ENCODE measurements at places on chromosomes 6 and 20.

- DNase-seq, result no peak
Measured at GRCh38 chr20:4812641-4813075, 90.9 kb downstream of the PRND start.

GRCh38 chr6:14406614-14407331, 289.2 kb downstream of the CD83 start:
- no peak for DNase-seq

DNA sequence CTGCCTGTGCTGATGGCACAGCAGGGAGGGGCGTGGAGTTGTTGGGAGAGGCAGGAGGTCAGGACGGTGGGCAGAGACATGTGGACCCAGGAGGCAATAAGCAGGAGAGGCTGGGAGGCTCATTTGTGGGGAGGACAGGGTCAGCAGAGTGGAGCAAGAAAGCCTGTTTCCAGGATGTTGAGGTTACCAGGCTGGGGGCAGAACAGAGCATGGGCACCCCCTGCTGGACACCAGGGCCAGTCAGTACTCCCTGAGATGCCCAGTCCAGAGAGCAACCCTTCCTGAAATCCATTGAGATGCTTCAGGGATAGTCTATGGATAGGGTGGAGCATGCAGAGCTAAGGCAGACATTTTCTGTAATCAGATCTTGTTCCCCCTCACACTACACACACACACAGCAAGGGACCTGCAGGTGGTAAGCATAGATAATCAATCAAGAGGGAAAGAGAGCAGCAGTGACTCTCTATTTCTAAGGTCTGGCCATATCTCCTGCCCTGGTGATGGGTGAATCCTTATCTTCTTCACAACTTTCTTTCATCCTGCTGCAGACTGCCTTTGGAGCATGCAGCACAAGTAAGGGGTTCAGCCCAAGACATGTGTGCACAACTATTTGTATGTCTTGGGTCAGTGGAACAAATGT, 41.7 kb downstream of the MOCS1 start:
- DNase-seq, result no peak

- DNase-seq, result no peak
Measured at GRCh38 chr6:37134396-37135191, 35.4 kb upstream of the PIM1 start.

DNA sequence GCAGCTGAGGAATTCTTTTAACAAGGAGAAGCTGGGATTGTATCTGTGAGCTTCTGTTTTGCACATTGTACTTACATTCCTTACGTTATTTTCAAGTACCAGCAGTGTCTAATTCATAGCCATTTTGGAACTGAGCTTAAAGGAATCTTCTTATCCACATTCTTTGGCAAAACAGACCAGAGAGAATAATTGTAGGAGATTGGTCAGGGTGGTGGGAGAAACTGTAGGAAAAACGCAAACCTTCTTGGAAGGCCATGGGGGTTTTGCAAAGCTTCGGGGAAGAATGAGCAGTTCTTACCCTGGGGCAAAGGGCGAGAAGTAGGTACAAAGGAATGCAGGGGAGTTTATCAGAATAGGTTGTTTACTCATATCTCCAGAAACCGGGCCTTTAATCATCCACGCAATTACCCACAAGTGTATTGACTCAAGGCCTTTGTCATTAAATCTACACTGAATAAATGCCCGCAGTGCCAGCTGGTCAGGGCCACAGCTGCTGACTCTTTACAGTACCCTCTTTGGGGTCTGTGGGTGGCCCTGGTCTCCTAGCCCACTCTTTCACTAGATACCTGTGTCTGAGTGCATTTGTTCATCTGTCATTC, 39.6 kb upstream of the SPTLC3 start:
- DNase-seq, result no peak

DNA sequence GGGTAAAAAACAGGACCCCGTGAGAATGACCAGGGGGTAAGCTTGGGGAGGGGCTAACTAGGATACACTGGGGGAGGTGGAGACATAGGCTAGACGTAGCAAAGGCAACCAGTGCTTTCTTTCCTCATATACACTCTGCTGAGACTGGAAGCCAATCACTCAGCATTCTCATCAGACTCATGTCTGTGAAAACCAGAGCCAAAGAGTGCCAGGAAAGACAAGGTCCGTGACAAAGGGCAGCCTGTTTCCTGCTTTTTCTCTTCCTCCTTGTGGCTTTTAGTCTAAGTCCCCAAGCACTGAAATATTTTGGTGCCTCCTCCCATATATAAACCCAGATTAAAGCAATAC, 97.9 kb upstream of the NEDD9 start:
- DNase-seq, result no peak

DNA sequence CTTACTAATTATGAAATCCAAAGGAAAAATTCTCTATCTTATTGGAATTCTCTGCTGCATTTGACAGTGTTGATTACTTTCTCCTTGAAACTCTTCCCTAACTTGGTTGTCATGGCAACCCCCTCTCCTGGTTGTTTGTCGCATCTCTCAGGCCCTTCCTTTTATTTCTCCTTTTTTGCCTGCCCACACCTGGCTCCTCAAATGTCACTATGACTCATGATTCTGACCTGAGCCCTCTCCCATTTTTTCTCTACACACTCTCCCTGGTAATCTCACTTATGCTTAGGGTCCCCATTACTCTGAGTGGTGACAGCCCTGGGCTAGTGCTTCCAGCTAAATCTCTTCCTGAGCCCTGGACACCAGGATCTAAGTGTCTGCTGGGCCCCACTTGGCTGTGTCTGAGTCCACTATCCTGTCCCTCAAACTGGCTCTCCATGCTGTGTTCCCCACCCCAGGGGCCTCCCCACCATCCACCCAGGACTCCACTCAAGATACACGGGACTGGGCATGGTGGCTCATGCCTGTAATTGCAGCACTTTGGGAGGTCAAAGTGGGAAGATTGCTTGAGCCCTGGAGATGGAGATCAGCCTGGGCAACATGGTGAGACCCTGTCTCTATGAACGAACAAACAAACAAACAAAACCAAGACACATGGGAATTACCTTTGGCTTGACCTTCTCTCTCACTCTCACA, 16.5 kb upstream of the NNAT start:
- no peak for DNase-seq

DNA sequence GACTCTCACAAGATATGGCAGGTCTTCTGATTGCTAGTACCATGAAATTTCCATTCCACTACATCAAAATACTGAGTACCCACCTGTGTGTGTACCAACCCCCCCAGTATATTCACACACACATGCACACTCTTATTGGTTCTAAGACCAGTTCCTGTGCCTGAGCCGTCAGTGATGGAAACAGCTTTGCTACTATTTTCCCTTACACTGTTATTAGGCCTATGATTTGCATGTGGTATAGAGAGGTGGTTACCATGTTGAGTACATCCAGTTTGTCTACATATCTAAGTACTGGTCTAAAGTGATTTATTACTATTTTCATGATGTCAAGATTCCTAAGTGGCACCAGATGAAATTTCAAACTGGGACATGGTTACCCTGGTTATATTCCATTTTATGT, 459.9 kb downstream of the BCKDHB start:
- no peak for DNase-seq

GRCh38 chr6:165718491-165718891, 55.5 kb upstream of the PDE10A start:
- no peak for DNase-seq

GRCh38 chr6:158043008-158043407, 61.3 kb downstream of the SYNJ2 start:
- no peak for DNase-seq

- no peak for DNase-seq
Measured at GRCh38 chr20:25165128-25165527, 30.4 kb upstream of the ENTPD6 start.

DNA sequence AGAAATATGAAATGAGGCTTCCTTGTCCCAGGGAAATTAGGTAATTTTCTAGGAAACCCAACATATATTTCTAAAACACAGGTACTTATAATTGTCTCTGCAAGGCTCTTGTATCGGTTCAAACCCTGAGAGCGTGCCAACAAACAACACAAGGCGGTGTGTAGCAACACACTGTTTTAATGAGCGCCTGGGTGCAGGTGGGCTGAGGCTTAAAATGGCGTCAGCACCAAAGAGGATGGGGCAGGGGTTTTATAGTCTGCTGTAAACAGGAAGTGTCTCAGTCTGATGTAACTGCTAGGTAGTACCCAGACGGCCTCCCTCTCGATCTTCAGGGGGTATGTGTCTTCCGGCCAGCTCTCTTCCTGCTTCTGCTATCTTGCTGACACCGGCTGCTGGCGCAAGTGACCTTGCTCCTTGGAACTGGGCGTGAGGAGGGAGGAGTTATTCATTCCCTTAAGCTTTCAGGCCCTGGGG, 69.7 kb downstream of the EPB41L2 start:
- no peak for DNase-seq

DNA sequence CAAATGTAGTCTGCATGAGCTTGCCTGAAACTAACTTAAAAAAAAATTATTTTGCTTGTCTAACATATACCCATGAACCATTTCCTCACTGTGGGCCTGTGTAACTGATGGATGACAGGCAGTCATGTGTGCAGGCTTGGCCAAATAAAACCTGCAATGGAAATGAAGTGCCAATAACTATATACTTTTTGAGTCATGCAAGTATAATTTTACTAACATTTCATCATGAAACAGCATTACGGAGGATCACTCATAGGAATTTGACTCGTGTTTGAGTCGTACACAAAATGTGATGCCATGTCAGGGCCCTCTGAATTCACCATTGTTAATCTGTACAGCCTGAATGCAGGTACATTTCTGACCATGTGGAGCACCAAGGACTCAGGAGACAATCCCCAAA, 46.6 kb downstream of the HDDC2 start:
- no peak for DNase-seq

- no peak for DNase-seq
Measured at GRCh38 chr20:7708112-7708511, 232.1 kb downstream of the HAO1 start.

All from LNCaP clone FGC (cell line).